ENCODE measurements at places on chromosomes 3 and 15.

DNA sequence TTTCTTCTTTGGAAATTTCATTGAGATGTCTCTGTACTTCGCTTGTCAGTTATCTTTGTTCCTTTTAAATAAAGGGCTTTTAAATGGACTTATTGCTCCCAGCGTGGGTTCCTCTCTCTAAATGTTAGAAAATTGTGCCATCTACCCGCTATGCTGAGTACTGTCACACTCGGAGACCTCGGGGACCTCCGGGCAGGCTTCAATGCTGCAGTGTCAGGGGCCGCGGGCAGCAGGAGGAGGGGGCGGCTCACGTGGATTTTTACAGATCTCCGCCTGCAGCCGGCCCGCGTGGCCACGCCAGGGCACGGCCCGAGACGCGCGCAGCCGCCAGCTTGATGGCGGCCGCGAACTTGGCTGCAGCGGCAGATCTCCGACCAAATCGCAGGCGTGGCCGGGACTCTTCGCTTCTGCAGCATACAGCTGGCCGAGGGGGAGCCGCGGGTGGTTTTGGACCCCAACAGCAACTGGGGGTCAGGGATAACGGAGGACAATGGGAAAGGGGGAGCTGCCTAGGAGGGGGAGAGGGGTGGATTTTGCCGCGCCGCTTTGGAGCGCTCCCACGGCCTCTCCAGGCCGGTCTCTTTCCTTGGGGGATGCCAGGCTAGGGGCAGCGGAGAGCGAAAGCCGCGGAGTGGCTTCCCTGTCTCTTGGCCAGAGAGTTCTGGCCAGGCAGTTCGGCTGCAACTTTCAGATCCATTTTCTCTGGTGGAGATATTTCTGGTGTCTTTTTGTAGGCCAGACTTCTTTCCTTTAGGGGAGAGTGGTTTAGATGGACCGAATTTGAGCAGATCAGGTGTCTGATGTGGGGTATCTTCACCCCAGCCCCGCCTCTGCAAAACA is 15.3 kb downstream of the NR2F2 start:
- DNase-seq: no peak

DNA sequence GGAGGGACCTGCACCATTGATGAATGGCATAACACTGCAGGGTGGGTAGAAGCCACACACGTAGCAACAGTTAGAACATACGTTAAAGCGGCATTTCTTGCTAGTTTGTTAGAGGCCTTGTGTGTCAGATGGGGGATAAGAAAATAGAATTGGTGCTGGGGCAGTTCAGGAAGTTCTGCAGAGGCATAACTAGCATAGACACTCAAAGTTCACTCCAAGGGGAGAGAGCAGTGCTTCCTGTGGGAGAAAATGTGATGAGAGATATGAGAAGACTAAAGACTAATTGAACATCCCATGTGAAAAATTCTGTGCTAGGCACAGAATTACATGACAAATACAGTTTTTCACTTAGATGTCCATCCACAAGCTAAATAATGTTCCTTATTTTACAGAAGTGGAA is 327.1 kb downstream of the ZNF621 start:
- no peak for DNase-seq

- no peak for DNase-seq
These were observed 5.9 kb downstream of the KY start for GRCh38 chr3:134644731-134645514.

DNA sequence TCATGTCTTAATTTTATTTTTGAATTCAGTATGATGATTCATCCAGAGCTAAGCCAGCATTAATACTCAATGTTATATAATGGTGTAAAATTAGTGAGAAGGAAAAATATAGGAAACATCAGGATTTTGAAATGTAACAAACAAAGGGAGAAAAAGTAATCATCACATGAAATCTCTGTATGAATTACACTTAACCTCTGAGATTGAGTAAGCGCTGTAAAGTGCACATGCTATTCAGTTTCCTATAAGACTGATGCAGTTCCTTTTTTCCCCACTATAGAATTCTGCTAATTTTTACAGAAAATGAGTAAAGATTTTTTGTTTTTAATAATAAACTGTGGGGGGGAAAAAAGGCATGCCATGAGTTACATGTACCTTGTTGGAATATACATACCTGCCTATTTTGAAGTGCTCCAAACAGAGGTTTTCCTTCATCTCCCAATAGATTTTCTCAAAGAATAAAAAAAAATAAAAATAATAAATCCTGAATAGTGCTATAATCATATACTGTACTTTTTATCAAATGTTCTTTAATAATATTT is 64.0 kb upstream of the TTBK2 start:
- no peak for DNase-seq

- DNase-seq: no peak
These were observed 19.2 kb downstream of the GNB4 start for GRCh38 chr3:179432021-179432420.

DNA sequence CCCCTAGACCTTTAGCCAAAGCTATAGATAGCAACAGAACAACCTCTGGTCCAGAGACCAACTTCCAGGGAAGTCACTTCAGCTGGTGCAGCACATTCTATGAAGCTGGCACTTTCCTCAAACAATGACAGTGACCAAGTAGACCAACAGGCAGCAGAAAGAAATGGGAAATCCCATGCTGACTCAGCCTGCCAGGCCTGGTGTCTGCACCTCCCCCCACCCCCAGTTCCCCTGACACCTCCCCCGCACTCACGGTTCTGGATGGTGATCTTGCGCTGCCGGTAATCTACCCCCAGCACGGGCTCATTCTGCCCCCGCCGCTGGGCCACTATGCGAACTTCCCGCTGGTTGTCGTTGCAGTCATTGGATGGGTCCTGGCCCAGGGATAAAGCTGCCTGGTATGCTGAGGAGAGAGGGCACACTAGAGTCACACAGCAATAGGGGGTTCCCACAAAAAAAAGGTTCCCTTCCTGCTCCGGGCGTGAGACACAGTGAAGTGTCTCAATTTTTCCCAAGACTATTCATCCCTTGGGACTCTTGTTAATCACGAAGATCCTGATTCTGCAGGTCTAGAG is 17.0 kb downstream of the ILDR1 start:
- no peak for DNase-seq

- no peak for DNase-seq
These were observed 3.0 kb downstream of the PLA1A start for GRCh38 chr3:119600732-119601131.

GRCh38 chr3:140219923-140220452 is 285.0 kb downstream of the CLSTN2 start:
- no peak for DNase-seq

GRCh38 chr3:65401359-65402305 is 637.1 kb downstream of the MAGI1 start:
- no peak for DNase-seq

- DNase-seq: no peak
These were observed 4.3 kb downstream of the DNASE1L3 start for GRCh38 chr3:58206406-58207011.

- no peak for DNase-seq
These were observed 25.4 kb downstream of the COMMD2 start for GRCh38 chr3:149726716-149727407.

- no peak for DNase-seq
These were observed 89.4 kb upstream of the C3orf80 start for GRCh38 chr3:160135851-160136250.

- DNase-seq: no peak
These were observed 27.1 kb upstream of the OSBPL11 start for GRCh38 chr3:125622381-125622791.

GRCh38 chr3:64140651-64141050 is 84.6 kb downstream of the PRICKLE2 start:
- DNase-seq: no peak

GRCh38 chr3:143331350-143331749 is 211.8 kb downstream of the CHST2 start:
- no peak for DNase-seq

DNA sequence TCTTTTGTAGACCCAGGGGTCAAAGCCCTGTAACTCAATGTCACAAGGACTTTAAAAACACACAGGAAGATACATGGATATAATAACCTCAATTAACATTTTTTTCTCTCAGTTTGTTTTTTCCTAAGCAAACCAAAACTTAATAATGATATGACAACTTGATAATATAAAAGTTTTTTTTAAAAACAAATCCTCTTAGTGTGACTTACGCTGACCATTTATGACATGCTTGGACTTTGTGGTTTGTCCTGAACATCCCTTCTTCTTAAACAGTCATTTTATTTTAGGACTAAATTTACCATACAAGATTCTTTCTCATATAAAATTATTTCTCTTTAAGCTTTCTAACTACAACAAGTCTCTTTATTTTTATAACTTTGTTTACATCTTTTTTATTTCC is 25.4 kb upstream of the FAM3D start:
- DNase-seq: no peak

- no peak for DNase-seq
These were observed 55.0 kb downstream of the CLASP2 start for GRCh38 chr3:33663042-33663441.

DNA sequence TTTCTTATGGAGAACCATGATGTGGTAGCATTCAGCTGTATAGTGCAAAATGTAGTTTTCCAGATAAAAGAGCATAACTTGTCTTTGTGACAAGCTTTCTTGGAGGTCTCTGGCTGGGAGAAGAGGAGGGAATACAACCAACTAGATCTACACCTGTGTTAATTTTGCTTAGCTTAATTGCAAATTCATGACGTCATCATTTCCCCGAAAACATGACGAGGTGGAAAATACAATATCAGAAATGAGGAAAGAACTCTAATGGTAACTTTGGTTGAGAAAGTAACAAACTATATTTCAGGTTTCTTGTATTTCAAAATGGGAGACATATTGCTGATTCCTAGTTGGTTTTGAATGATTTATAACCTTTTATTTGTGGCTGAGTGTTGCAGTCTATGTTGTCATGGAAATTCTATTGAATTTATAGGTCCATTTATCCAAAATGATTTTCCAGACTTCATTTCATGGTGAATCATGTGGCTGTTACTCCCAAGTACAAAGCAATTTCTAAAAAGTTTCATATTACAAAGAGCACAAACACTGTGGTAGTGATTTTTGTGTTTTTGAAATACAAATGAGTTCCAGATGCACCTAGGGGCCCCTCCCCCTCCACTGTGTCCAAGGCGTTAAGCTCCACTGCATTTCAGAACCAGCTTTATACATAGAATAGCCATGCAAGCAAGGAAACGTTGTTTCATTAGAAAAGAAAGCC is 307.2 kb downstream of the FEZF2 start:
- no peak for DNase-seq

DNA sequence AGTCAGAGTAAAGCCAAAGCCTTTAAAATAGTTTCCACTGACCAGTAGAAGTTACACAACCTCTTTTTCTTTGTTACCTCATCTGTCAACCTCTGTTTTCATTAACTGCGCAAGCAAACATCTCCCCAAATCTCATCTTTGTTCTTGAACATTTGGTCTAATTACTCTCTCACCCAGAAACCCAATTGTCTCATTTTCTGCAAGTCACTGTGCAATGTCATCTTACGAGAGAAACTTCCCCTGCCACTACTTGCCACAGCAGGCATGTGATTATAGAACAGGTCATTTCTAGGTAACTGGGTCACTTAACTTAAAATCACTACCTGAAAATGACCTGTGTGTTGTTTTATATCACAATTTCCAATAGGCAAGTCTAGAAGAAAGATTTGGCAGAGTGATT is 159.4 kb downstream of the SI start:
- no peak for DNase-seq

DNA sequence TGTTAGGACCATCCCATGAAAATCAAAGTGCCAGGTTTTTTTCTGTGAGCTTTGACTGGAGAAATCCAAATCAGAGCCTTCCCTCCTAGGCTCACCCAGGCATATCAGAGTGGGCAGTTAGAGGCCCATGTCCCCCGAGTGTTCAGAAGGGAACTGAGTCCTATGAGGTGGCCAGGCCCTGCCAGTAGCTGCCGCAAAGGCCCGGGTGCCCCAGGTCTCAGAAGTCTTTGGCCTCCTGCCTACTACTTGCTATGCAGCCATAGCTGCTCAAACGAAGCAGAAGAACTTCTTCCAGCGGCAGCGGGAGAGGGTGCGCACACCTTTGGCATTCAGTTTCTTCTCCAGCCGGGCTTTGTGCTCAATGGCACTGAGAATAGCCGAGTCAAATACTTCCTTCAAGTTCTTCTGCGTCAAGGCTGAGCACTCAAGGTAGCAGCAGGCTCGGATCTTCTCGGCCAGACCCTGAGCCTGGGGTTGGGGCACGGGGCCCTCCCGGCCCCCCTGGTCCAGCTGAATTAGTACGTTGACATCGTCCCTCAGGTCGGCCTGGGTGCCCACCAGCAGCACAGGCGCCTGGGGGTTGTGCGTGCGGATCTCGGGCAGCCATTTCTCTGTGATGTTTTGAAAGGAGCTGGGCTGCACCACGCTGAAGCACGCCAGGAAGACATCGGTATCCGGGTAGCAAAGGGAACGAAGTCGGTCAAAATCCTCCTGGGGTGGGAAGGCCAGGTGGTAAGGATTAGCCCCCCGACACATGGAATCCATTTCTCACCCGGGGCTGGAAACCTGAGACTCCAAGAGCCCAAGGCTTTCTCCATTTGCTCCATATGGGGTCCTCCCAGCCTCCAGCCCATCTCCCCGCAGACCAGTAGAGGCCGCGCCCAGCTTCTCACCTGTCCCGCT is 992 bp downstream of the RHOV start:
- DNase-seq: no peak

GRCh38 chr15:82017656-82018055 is 28.2 kb downstream of the MEX3B start:
- DNase-seq: no peak

- DNase-seq: no peak
These were observed 24.2 kb upstream of the ERICH6 start for GRCh38 chr3:150727653-150728502.

- no peak for DNase-seq
These were observed 13.4 kb downstream of the TAMM41 start for GRCh38 chr3:11832981-11833905.

DNA sequence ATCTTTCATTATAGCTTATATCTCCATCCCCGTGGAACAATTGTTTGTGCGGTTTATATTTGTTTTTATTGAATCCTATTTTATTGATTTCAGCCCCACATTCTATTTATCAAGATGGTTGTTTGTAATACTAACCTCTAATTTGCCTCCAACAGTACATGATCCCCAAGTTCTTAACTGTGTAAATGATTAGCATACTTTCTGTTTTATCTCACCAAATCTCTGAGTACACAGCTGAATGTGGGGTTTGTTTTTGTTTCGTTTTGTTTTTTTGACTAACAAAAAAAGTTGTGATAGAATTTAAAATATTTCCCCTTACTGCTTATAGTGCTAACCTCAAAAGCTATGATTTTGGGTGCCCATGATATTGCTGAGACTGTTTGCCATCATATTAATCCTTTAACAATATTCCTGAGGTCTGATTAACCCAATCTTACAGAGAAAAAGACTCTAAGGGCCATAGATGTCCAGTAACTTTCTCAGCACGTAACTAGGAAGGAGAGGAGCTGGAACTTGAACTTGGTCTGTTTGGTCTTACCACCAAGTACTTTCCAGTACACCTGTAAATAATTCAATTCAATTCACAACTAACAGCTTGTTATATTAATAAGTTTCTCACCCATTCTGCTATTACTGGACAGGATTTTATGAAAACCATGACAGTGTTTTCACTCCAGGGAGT is 789.8 kb downstream of the TUSC7 start:
- no peak for DNase-seq

- no peak for DNase-seq
These were observed 178.7 kb downstream of the STAC start for GRCh38 chr3:36558961-36559360.

DNA sequence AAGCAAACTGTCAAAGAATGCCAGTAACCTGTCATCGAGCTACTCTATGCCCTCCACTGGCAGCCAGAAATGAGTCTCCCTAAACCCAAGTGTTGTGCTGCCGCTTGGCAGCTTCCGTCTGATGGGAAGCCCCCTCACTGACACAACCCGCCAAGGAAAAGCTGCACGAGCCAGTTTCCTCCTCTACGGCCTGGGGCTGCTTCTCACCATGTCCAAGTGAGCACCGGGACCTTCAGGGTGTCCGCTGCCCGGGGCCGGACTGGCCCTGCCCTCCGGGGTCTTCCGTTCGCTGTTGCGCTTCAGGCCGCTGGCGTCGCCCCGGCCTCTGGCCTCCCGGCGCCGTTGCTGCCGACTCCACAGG is 490 bp downstream of the TOMM70 start:
- peak; percentile 21 for DNase-seq

Data from activated CD4-positive, alpha-beta T cell treated with anti-CD3 and anti-CD28 coated beads, Interleukin-2, amount 50 U/mL, for 24 hours (primary cell).